ENCODE measurements at places on chromosomes 1 and 21.

DNA sequence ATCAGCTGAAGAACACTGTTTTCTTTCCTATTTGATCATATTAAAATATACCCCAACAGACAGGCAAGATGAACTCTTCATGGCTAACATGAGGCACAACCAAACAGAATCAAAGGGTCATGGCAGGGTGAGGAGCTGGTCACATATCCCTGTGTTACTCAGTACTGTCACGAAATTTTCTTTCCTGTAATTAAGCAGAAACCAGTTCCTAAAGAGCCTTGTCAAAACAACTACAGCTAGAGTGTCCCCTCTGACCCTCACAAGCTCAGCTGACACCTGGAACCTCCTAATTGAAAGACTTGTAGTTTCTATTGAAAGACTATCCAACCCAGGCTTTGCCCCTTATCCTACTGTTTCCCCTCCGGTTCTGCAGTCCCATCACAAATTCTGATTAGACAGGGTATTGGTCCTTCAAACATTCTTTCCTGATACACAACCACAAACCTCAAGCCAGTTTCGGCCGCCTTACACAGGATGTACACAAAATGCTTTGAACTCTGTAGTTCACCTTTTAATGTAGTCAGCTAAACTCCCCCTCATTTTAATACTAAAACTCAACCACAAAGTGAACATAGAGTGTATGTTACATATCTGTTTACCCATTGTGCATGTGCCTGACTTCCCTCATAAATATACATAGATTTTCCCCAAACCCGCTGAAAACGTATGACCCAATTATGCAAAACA is 651.9 kb downstream of the MRPL39 start:
- DNase-seq, result no peak

DNA sequence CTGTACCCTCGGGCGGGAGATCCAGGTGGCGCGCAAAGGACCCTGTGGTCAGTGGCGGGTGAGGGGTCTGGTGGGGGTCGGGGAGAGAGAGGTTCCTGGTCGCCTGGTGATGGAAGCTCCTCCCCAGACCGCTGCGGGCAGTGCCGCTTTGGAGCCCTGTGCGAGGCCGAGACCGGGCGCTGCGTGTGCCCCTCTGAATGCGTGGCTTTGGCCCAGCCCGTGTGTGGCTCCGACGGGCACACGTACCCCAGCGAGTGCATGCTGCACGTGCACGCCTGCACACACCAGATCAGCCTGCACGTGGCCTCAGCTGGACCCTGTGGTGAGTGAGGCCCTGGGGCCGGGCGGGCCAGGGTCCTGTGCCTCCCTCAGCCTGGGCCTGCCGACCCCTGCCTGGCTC is 23.5 kb downstream of the AGRN start:
- no peak for DNase-seq

DNA sequence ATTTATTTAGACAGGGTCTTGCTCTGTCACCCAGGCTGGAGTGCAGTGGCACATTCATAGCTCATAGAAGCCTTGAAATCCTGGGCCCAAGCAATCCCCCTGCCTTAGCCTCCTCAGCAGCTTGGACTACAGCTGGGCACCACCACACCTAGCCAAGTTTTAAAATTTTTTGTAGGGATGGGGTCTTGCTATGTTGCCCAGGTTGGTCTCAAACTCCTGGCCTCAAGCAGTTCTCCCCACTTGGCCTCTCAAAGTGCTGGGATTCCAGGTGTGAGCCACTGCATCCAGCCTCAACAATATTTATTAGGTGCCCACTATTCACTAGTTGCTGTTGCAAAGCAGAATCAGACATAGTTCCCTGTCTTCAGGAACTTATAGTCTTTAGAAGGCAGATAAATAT is 14.1 kb upstream of the GPX7 start:
- no peak for DNase-seq

DNA sequence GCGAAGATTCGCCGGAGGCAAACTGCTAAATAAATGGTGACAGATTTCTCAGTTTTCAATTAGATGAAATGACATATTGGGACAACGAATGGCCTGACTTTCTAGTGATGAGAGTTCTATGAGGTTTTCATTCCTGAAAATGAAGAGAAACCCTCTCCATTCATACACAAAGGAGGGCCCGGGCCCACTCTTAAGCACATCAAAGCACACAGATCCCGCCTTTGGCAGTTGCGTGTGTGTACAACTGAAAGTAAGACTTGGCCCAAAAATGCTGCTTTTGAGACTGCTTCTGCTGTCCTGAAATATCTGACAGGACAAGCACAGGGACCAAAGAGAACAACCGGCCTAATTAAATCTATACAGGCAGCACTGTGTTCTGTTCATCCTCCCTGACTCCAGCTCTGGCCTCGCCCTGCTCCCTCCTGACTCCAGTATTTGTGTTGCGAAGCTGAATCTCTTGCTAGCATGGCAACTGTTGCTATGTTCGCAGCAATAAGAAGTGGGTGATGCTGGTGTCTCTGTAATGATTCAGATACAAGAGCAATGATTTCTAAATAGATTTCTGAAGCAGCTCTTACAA is 7.4 kb downstream of the LRRC53 start:
- DNase-seq, result no peak

DNA sequence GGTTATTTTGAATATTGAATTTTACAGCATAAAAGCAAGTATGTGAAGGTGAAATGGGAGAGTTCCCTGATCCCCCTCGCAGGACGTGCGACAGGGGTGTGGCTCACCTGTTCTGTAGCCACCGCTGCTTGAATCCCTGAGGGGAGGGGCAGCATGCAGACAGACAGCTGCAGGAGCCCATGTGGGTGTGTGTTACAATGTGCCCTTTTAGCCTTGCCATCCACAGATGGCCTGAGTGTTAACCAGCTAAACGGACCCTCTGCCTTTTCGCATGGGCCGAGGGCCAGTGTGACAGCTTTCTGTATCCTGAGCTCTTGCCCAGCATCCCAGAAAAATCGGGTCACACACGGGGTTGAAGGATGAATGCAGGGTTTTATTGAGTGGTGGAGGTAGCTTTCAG is 43.3 kb downstream of the JAM2 start:
- no peak for DNase-seq

DNA sequence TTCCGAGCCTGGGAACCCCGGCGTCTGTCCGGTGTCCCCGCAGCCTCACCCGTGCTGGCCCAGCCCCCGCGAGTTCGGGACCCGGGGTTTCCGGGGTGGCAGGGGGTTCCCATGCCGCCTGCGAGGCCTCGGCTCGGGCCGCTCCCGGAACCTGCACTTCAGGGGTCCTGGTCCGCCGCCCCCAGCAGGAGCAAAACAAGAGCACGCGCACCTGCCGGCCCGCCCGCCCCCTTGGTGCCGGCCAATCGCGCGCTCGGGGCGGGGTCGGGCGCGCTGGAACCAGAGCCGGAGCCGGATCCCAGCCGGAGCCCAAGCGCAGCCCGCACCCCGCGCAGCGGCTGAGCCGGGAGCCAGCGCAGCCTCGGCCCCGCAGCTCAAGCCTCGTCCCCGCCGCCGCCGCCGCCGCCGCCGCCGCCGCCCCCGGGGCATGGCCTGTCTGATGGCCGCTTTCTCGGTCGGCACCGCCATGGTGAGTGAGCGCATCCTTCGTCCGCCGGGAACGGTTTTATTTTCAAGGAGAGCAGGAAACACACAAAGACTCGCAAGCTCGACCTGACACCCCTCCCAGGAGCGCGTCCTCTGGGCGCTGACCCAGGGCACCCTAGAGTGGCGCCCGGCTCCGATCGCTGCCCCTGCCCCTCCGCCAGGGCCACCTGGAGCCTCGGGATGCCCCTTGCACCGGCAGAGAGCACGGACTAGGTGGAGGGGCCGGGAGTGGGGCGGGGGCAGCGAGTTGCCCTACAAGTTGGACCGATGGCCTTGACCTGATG is at the start of gene ABCG1:
ABCG1 (plus strand) TSS at position 305 of the 770 bp plus-strand sequence; CDS start at position 428, 123 bp downstream.
- peak; percentile 60 for DNase-seq

DNA sequence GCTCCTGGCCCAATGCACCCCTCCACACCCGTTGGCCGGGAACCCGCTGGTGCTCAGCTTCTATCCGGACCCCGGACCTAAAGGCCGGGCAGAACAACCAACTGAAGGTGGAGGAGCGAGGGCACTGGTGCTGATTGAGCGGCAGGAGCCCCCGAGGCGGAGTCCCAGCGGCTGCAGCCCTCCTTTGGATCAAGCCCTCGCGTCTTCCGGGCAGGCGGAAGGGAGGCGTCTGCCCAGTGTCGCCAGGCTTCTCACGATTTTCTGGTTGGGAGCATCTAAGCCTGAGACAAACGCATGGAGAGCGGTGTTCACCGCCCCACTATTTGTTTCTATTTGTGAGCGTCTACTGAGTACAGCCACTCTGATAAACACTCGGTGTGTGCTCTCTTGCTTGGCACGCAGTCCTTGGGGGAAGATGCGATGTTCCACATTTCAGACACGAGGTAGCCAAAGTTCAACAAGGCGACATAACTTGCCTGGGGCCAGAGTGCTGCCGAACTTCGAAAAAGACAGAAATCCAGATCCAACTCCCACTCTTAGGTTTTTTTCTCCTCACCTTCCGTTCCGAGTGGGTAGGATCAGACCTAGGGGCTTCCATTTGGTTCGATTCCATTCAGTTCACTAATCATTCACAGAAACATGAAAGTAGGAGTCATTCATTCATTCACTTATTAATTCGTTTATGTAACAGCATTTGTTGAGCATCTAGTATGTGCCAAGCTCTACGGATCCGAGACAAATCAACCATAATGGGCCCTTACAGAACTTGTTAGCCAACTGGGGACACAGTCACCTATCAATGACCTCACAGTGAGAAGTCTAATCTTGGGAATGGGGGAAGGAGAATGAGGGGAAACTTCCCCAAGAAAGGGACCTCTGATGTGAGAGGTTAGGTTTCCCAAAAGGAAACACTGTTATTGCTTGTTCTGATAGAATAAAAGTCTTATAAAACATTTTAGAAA is 4.9 kb upstream of the DMRTA2 start:
- no peak for DNase-seq

GRCh38 chr21:42565206-42565810 is 51.7 kb downstream of the SLC37A1 start:
- DNase-seq, result no peak

DNA sequence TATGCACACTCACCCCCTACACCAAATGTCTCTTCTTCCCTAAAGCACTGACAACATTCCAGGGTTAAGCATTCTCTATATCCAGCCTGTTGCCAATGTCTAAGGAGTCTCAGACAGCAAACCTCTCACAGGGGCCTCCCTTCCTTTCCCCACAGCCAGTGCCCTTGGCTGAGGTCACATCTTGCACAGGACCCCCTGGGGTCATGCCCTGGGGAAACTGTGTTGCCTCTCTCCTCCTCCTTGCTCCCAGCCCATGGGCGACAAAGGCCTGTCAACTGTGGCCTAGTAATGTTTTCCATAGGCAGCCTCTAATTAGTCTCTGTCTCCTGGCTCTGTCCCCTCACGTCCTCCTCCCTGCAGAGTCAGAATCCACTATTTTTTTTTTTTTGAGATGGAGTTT is 54.6 kb downstream of the NENF start:
- no peak for DNase-seq

GRCh38 chr1:15850471-15851001 is 3.0 kb downstream of the SPEN start:
- DNase-seq, result no peak
